ENCODE measurements at places on chromosomes 2 and 18.

DNA sequence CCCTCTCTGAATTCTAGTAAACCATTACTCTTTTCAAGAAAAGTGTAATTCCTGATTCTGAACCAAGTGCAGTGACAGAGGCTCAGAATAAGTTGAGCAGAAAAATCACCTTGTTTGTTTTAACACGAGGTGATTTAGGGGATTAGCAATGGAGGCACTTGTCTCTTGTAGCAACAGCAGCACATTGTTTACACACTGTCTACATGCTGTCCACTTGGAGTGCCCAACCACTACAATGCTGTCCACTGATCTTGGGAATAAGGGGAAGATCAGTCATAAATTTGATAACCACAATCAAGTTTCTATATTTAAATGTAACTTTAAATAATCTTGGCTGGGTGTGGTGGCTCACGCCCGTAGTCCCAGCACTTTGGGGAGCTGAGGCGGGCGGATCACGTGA is 13.9 kb upstream of the RMND5A start:
- no peak for DNase-seq

DNA sequence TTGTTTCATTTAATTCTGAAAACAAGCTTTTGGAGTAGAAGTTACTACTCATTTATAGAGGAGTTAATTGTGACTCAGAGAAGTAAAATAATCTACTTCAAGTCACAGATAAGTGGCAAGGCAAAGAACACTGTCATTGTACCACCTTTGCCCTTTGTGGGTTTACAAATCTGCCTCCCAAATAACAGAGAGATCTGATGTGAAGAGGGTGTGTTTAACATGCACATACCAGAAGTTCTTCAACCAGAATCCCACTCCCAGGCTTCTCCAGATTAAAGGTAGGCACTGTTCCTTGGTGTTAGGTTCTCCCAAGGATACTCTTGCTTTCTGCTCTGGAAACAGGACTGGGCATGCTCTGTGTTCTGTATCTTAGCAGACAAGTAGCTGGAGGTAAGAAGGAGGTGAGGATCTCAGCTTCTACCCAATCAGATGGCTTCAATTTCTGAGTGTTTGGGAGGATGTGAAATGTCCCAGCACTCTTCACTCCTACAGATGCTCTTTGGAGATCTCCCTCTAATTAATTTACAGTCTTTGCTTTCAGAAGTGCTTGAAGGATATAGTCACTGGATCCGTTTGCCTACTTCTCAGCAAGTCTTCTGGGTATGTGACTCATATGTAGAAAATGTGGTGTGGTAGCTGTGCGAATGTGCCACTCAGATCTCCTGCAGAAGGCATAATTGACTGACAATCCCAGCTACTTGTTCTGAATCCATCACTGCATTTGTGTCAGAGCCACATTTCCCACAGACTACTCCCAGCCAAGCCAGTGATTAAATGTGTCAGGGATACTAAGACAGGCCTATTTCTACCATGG is 111.1 kb downstream of the KLHL14 start:
- no peak for DNase-seq

DNA sequence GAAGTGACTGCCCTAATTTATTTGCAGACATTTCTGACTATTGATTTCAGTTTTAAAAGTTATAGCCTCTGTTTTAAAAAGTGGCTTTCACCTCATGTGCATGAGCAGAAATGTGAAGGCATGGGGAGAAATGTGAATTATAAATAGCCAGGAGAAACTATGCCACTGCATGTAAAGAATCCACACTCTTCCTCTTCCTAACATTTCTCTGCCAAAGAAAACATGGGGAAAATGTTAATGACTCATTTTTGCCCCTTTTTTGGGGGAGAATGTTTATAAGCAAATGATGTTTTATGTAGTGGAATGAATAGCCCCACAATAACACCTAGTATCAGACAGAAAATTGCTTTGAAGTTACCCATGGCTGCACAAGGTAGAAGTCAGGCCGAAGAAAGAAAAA is 249.0 kb upstream of the TANK start:
- DNase-seq = no peak

DNA sequence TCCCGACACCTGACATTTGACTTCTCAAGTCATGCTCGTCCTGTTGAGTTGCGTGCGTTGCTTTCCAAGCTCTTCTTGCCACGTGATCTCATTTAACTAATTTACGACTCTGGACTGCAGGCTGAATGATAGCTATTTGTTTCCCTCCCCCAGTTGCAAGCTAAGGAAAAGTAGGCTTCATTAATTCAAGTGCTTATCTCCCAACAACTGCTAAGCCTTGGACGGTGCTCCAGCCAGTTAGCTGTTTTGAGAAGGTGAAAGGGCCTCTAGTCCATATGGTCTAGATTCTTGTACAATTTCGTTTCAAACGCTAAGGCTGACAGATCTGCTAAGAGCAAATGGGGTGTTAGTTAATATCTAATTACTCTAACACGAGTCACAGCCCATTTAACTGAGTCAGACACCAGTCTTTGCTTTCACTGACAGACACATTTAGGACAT is 21.1 kb downstream of the GPR45 start:
- no peak for DNase-seq

- DNase-seq = no peak
Measured at GRCh38 chr2:70473101-70473722, 80.4 kb downstream of the TGFA start.

GRCh38 chr2:127175041-127175721 is 44.9 kb downstream of the CYP27C1 start:
- DNase-seq = no peak

DNA sequence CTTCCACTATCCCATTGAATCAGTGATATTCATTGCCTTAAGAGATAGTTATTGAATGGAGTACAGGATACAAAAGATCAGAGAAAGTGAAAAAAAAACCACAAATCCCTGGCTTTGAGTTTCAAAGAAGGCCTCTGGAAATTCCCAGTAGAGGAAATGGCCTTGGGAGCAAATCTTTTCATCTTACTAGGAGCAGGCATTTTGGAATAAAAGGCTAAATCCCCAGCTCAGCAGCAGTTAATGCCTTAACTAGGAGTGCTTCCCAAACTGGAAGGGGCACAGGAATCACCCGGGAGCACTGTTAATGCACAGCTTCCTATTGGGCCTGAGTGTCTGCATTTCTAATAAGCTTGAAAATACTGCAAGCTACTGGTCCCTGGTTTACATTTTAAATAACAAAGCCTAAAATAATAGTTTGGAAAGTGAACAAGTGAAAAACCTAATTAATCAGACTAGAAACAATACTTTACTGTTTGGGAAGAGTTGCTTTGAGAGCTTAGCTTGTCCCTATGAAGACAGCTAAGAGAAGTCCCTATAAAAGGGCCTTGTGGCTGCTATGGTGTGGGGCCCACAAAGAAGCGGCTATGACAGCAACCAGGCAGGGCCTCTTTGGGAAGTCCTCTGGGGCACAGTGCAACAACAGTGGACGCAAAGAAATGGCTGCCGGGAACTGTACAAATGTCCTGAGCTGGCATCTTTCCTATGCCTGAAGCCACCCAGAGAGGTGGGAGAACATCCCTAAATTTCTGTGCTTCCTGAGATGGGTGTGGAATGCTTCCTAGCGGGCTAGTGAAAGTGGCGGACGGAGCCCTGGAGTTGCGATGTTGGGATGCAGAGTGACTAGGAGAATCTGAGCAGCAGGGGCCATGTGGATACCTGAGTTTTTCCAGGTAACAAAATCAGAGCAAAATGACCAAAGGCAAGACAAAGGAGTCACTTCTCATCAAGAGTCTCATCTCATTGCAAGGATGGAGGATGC is 117.1 kb upstream of the KLHL14 start:
- DNase-seq = no peak

DNA sequence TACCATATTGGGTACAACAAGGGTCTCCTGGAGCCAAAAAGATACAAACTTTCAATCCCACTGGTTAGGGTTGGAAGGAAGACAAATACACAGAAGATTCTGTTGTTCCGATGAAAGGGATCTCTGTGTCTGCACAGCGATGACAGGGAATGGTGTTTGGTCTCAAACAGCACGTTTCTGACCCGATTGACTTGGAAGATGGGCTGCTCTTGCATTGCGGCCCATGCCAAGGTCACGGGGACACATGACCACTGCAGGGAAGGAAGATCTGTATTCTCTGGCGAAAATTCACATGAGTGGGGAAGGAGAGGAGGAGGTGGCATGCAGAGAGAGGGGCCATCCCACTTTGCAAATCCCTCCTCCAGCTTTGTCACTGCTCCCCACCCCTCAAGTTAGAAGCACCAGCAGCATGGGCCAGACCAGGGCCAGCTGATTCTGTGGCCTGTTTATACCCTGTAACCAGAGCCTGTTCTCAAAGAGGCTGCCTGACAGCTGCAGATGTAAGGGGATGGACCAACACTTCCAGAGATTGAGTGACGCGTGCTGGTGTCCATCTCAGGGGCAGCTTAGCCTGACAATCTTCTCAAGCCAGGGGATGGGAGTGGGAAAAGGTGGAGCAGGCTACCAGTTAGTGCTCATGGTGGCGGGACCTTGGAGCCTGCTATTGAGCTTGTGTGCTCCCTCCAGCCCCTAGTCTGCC is 57.2 kb downstream of the TNP1 start:
- DNase-seq = no peak

- DNase-seq = no peak
Measured at GRCh38 chr2:101281482-101281881, 27.0 kb downstream of the RNF149 start.

DNA sequence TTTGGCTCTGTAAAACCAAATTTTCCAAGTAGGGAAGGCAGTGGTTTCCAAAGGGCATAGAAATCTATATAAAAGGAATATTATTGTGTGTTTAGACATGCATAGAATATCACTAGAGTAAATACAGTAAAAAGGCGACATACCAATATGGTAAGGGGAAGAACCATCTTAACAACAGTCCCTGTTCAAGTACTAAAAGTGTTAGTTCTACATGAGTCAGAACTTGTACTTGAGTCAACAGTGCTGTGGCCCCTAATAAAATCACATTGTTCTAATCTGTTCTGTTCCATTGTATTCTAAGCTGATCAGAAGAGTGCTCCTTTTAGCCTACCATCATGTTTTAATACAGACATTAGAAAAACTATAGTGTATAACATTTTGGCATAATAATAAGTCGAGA is 36.1 kb upstream of the TNFRSF11A start:
- no peak for DNase-seq

DNA sequence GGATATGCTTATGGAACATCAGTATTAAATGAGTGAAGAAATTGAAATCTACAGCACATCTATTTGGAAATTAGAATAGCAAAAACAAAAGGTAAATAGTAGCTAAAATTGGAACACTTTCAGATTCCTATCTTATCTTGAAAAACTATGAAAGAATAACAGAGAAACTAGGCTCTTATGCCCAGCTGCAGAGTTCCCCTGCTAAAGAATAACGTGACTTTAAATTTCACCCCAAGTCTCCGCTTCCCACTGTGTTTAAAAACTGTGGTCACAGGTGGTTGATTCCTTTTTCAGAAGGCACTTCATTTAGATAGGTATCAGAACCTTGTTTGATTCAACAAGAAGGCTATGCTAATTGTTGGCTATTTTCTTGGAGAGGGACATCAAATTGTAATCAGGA is 30.1 kb downstream of the ARHGAP28 start:
- no peak for DNase-seq

- DNase-seq = no peak
Measured at GRCh38 chr18:67260841-67261240, 255.7 kb downstream of the DSEL start.

GRCh38 chr2:196924051-196924450 is 2.5 kb downstream of the PGAP1 start:
- no peak for DNase-seq

DNA sequence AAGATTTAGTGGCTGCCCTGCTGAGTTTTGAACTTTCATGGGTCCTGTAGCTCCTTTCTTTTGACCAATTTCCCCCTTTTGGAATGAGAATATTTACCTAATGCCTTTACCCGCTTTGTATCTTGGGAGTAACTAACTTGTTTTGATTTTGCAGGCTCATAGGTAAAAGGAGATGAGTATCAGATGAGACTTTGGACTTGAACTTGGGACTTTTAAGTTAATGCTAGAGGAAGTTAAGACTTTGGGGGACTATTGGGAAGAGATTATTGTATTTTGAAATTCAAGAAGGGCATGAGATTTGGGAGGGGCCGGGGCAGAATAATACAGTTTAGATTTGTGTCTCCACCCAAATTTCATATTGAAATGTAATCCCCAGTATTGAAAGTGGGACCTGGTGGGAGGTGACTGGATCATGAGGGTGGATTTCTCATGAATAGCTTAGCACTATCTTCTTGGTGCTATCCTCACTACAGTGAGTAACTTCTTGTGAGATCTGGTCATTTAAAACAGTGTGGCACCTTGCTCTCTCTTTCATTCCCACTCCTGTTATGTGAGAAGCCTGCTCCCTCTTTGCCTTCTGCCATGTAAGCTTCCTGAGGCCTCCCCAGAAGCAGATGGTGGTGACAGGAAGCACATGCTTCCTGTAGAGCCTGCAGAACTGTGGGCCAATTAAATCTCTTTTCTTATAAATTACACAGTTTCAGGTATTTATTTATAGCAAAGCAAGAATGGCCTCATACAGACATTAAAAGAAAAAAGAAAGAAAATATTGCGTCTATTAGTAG is 6.1 kb downstream of the ADI1 start:
- DNase-seq = no peak

DNA sequence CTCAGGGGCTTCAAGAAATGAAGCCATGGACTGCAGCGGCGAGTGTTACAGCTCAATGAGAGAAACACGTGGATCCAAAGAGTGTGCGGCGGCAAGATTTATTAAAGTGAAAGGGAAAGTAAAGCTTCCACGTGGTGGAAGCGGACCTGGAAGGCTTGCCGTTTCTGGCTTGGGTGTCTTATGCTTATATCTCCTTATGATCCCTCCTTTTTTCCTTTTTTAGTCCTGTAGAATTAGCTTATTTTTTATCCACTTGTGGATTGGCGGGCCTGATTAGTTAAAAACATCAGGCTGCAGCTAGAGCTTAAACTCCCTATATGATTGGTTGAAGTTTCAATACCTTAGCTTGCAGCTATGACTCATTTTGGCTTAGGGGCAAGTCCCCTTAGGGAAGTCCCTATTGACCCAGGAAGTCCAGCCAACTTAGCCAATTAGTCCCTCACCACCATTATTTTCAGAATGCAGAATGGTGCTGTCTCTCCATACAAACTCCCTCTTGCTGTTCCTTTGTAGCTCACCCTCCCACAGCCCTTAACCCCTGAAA is 11.6 kb upstream of the HNMT start:
- no peak for DNase-seq

DNA sequence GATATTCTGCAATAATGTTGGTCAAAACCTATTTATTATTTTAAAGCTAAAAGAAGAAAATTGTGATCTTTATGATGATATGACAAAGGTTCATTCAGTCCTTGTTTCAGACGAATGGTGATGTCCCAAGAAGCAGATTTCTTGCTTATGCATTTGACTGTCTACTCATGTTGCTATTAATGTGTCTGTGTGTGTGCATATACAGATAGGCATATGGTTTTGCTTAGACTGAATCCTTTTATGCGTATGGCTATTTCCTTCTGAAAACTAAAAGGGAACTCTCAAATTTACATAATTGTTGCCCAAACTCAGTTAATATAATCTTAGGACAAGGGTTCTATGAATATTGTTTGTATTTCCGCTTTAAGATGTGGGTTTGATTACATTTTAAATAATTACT is 632.3 kb upstream of the SETBP1 start:
- DNase-seq = no peak

DNA sequence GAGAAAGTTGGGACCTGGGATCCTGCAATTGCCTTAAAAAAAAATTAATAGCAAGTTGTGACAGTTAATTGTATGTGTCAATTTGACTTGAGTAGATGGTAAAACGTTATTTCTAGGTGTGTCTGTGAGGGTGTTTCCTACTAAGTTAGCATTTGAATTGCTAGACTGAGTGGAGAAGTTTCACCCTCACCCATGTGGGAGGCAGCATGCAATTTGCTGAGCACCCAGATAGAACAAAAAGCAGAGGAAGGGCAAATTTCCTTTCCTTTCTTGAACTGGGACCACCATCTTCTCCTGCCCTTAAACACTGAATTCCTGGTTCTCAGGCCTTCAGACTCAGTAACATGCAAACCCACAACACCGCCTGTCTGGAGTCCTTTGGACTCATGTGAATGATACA is 455.7 kb downstream of the GALR1 start:
- no peak for DNase-seq
